SIG-M5 (cell line): ENCODE measurements at places on chromosomes 4 and X.

DNA sequence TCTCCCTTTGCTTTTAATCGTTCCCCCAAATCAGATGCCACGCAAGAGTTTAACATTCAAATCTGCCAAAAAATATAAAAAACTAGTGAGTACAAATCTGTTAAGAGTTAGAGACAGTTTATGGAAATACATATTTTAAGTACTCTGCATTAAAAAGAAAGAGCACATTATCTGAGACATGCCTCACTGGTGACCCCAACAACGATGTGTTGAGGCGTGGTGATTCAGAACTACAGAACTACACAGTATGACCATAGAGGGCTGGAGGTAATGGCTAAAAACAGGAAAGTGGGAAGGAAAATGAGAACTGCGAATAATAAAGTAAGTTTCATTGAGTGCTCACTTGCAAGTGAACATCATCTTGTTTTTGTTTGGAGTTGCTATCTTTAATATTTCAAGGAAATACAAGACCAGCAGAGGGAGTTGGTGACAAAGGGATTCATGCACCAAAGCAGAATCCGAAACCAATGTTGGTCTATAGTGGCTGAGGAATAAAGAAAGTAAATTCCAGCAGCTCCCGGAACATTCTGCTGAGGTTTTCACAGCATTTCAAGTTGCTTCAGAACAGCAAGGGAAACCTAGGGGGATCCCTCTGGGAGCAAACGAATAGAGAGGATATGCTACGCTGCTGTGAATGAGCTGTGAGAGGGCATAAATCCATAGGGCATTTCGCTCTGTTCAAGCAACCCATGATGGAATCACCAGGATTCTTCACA is 92.2 kb downstream of the DCHS2 start:
- no peak for DNase-seq

DNA sequence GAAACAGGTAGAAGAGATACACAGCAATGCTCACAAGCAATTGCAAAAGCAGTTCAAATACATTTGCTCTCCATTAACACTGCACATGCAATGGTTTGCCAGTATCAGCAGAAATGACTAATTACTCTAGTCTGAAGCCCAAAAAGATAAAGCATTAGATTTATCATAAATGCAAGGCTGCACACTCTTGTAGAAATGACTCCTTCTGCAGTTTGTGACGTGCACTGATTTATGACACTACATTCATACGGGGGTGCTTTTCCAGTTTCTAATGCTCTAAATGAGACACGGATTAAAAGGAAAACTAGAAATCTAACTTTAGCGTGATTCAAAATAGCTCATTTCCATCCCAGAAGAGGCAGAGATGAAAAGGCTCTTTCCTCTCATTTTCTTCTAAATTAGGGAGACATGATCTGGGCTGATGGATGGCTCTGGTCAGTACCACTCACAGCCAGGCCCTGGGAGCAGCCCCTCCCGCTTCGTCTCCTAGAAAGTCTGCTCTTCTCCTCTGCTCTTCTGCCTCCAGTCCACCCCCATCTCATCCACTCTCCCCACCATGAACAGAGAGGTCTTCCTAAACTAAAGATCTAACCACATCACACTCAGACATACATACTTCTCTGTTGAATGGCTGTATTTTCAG is 33.2 kb downstream of the PPP2R2C start:
- no peak for DNase-seq

DNA sequence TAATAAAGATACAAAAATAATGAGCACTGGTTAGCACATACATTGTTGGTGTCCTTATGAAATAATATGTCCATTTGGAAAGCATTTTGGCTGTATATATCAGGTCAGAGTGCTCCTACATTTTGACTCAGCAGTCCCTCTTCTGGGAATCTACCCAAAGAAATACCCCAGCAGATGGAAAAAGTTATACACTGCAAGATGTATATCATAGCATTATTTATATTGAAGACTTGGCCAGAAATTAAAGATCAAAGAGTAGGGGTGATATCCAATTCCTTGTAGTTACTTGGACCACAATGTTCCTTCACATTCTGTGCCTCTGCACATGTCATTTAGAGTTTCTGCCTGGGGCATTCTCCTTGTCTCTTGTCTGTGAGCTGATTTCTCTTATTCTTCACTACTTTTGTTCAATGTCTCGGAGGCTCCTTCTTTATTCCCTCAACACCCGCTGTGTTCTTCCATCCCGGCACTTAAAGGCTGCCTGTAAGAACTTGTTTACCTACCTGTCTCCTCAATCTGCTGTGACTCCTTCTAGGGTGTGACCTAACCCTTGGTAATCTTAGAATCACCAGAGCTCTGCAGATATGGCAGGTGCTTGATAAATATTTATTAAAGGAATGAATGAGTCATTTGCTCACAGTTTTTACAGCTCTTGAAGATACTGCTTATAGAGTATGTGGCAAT is 3.1 kb upstream of the TSPAN5 start:
- DNase-seq: no peak

DNA sequence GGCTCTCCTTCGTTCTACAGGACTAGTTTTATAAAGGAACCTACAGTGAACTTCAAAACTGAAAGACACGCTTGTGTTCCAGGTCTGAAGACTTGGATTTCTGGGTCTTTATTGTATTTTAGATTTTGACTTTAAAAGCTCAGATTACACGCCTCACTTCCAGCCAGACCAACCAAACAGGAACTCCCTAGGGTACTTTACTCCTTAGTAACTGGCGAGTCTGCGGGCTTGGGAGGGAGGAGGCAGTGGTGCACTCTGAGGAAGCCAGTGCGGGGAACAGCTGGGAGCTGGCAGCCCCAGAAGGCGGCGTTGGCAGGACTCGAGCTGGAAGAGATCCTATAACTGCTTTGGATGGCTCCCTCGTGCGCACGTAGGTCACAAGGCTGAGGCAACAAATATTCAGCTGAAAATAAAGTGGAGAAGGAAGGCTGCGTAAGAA is 391 bp upstream of the PHKA1 start:
- DNase-seq: no peak
